HS-27A (cell line): ENCODE measurements at places on chromosomes 2 and 18.

DNA sequence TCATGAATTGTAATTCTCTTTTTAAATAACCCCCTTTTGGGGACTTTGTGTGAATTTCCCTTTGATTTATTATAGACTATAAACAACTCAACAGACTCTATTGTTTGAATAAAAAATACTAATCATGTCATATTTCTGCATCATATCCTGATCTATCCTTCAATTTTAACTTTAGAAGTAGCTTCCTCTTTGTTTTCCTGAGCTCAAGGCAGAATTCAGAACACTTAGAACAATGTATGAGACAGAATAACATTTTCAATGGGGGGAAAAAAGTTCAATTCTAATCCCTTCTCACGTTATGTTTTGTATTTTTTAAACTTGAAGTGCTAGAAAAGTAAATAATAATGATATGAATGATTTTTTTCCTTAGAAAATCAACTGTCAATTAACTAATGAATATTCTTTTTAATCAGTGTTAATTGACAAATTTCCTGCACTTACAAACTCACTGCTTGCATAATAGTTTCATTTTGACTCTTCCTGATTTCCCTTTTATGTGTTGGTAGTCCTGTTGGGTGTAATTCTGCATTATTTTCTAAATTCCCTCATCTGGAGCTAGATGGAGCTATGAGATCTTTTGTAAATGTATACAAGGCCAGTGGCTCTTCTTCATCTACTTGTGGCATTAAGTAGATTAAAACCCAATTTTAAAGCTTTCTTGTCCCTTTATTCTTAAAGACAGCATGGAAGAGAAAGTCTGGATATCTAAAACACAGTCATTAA lies 326.1 kb downstream of the PARD3B start:
- DNase-seq: no peak

- DNase-seq: no peak
Measured at GRCh38 chr18:33583901-33584300, 5.9 kb downstream of the ASXL3 start.

DNA sequence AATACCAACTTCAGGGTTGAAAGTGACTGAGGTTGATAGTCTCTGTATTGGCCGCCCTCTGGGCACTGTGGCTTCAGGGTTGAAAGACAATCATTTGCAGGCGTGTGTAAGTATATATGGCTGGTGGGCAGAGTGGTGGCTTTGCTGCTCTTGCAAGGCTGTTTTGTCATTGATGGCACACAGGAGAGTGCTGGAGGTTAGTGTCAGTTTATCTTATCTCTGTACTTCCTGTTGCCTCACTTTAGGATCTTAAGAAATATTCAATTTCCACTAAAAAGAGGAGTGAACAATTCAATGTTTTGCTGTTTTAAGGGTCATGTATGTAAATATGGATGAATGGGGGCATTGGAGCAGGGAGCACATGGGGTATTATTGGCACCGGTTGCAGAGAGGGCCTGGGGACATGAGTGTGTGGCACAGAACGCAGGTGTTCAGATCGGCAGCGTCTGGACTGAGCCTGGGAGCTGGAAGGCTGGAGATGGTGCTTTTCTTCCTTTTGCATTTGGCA lies 51.5 kb downstream of the NCK2 start:
- no peak for DNase-seq

GRCh38 chr2:28766070-28766469 lies 14.4 kb downstream of the PPP1CB start:
- DNase-seq: no peak

- DNase-seq: no peak
Measured at GRCh38 chr2:191721331-191721730, 43.4 kb downstream of the NABP1 start.

DNA sequence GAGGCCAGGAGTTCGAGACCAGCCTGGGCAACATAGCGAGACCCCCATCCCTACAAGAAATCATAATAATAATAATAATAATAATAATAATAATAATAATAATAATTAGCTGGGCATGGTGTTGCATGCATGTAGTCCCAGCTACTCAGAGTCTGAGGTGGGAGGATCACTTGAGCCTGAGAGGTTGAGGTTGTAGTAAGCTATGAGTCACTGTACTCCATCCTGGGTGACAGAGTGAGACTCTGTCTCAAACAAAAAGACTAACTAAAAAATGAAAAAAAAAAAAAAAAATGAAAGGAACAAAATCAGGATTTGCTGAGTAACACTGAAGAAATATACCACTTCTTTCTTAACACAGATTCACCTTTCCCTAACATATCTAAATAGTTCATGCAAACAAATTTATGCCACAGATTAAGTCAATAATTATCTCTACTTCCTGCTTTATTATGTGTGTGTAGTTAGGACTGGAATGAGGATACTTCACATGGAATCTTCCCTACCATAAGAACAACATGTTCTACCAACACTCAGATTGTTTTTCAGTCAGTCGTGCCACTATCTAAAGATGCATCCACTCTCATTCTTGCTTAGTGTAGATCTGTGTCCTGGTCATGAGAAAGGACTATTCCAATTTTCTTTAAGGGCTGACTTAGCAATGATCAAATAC lies 928.7 kb downstream of the SLC4A3 start:
- no peak for DNase-seq

GRCh38 chr2:177020524-177021119 lies 192.0 kb upstream of the HNRNPA3 start:
- DNase-seq: no peak

- DNase-seq: no peak
Measured at GRCh38 chr2:237156031-237156856, 70.6 kb downstream of the COPS8 start.

- DNase-seq: no peak
Measured at GRCh38 chr2:51068237-51068636, 36.3 kb upstream of the NRXN1 start.

GRCh38 chr2:85706599-85707296 lies 12.6 kb downstream of the GNLY start:
- no peak for DNase-seq

DNA sequence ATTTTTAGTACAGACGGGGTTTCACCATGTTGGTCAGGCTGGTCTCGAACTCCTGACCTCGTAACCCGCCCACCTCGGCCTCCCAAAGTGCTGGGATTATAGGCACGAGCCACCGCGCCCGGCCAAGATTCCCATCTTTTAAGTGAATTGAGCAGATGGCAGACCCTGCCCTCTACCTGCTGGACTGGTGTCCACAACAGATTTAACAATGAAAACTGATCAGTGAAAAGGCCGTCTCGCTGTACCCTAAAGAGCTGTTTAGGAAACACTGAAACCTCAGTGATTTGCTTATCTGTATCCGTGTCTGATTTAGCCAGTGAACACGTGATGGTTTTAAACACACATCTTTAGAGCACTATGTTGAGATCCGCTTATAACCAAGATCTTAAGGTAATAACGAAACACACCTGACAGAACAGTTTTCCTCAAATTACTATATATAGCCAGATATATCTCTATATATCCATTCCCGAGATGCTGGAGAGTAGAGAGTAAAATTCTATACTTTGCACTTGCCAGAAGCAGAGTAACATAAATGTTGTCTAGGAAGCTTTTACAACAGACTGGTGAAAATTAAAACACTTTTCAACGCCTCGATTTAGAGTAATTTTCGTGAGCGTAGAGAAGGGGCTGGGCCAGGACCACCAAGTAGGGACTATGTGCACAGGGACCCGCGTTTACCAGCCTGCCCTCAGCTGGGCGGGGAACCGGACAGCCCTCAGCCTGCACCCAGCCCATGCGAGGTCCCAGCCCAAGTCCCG lies 594 bp downstream of the FAM161A start:
- no peak for DNase-seq

DNA sequence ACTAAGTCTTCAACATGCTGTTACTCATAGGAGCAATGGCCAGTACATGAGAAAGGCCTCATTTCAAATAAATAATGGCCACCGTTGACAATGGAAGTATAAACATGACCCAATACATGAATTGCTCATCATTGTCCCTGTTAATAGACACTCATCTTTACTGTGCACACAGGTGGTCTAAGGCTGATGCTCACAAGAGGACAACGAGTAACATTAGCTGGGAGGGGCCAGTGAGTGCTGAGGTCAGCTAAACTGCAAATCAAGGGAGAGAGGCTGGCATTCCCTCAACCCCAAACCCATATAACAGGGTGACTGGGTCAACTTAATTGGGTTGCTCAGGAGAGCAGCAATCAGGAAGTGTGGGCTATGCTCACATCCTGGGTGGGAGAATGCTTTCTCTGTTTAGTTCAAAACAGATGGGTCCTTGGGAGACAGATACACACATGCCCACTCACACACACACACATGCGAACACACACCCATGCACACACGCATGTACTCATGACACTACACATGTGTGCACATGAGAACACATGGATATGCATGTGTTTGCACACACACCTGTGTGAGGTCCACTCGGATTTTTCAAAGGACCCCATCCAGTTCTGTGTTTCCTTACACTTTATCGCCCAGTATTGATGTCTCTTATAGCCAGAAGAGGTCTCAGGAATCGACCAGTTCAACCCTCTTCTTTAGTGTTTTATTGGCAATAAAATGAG lies 172.0 kb downstream of the INHBB start:
- no peak for DNase-seq

- DNase-seq: no peak
Measured at GRCh38 chr2:147623328-147623727, 221.5 kb upstream of the ACVR2A start.

GRCh38 chr2:150832686-150833085 lies 345.2 kb upstream of the RND3 start:
- DNase-seq: no peak

DNA sequence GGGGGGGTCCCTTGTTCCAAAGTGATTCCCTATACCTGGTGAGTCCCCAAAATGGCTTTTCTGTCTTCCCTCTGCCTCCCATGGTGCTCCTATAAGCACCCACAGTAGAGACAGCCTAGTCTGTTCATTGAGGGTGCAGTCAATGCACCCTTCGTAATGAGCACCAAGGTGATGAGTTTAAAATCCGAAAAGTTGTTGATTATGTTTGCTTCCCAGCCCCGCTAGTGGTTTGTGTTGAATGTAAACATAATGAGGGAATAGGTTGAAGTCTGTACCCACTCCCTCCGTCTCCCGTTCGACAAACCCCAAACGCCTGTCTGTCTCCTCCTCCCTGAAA lies 2.3 kb downstream of the FOSL2 start:
- DNase-seq: no peak
